Activated T-cell treated with anti-CD3 and anti-CD28 coated beads for 4 hours (primary cell): ENCODE measurements at places on chromosomes 4 and X.

DNA sequence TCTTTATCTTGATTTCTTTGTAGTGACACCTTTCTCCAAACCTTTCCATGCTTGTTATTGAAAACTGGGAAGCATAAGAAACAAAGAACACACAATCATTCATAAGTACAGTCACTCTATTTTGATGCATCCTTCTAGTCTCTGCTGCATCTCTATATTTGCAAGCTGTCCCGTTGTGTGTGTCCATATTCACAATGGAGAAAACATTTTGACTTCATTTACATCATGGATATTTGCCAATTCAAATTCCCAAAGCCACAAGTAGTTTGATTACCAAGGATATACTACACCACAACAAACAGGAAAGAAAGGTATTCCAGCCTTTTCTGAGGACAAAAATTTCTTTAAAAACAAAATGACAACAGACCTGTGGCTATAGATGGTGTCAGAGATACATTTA, 673.8 kb downstream of the STIM2 start:
- DNase-seq = no peak

- DNase-seq = no peak
These were observed 23.4 kb upstream of the CT47A1 start for GRCh38 chrX:121008920-121009319.

- DNase-seq = no peak
These were observed 60.1 kb downstream of the TSC22D3 start for GRCh38 chrX:107715331-107716117.

- no peak for DNase-seq
These were observed 8.3 kb downstream of the SEC24B start for GRCh38 chr4:109441862-109442458.

- DNase-seq = no peak
These were observed 91.3 kb upstream of the KLHL13 start for GRCh38 chrX:118207831-118208453.

- DNase-seq = no peak
These were observed 7.2 kb downstream of the IL15 start for GRCh38 chr4:141643557-141643956.

DNA sequence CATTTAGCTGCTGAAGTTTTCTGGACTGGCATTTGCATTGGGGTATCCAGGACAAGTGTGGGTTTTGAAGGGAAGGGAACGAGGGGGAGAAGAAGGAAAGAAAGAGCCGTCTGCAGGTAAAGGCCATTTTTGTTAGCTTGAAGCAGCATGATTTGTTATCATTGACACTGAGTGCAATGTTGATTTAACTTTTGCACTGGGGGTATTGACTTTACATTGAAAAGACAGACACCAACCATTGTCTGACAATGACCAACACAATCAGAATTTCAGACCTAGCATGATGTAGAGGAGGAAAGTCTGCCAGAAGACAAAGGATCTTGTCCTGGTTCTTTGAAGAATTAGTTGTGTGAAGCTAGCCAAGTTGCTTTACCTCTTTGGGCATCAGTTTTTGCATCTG, 39.6 kb upstream of the IGFBP7 start:
- no peak for DNase-seq

- no peak for DNase-seq
These were observed 1.9 kb downstream of the NALF2 start for GRCh38 chrX:69505772-69506616.

DNA sequence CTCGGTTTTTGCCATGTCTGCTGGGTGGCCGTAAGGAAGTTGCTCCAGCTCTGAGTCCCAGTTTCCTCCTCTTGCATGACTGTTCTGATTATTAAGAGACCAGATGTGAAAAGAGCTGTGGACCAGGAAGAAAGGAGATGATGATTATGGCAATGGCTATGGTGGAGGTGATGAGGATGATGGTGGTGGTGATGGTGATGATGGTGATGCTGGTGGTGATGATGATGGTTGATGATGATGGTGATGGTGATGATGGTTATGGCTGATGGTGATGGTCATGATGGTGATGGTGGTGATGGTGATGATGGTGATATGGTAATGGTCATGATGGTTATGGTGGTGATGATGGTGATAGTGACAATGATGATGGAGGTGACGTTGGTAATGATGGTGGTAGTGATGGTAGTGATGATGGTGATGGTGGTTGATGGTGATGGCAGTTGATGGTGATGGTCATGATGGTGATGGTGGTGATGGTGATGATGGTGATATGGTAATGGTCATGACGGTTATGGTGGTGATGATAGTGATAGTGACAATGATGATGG, 107.8 kb upstream of the NKX1-1 start:
- no peak for DNase-seq

- no peak for DNase-seq
These were observed 1139.7 kb downstream of the PCDH18 start for GRCh38 chr4:136392576-136392975.
